SK-N-DZ (cell line): ENCODE measurements at places on chromosomes 12 and 14.
A peak's percentile ranks its signal among the peaks of the same experiment; 100 is the strongest.

- DNase-seq, result no peak
These were observed 16.4 kb upstream of the PLEKHH1 start for GRCh38 chr14:67516676-67517075.

GRCh38 chr12:4833524-4833923 lies 76.2 kb upstream of the KCNA1 start:
- DNase-seq, result no peak

DNA sequence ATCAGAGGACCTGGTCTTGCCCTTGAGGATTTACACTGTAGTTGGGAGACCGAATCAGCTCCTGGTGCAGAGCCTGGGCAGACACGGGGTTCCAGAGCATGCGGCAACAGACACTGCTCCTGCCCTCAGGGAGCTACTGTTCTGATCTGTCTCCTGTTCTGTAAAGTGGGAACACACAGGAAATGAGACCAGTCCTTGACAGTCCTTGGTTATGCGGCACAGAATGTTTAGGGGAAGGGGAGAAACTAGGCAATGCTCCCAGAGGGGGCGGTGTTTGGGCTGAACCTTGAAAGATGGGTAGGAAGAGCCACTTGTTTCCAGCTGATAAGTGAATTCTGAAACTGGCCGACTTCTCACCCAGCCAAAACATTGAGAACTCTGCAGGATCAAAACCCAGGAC lies 132.4 kb downstream of the ZFP36L1 start:
- no peak for DNase-seq

- no peak for DNase-seq
These were observed 39.1 kb downstream of the RNFT2 start for GRCh38 chr12:116777245-116777644.

DNA sequence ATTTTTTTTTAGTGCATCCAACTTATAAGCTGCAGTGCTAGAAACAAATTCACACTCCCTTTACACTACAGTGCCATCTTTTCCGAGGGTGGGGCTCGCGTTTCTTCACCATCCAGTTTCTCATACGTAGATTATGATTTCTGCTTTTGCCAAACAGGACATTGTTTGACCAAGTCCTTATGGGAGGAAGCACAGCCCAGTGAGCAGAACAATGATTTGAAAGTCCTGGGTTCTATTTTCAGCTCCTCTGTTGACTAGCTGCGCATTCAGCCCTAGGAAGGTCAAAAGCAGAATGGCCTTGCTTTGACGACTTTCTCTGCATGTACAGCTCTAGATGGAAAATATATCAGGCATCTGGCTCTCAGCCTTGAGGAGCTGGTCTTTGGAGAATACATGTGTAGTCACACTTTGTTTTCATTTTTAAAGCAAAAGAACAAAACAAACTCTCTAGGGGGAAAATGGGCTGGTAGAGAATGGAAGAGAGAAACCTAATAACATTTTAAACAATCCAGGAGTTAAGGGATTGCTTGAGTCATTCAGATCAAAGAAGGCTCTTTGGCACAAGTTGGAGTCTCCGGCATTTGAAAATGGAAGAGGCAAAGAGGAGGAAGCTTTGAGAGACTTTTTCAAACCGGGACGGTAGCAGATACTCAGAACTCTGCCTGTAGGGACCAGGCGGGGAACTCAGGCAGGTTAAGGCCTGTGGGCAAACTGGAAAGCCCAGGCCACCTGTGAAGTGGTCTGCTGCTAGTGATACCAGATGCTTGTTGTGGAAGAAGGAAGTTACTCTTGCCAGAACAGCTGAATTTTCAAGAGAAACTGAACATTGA lies 257.3 kb upstream of the PLEKHG7 start:
- no peak for DNase-seq

DNA sequence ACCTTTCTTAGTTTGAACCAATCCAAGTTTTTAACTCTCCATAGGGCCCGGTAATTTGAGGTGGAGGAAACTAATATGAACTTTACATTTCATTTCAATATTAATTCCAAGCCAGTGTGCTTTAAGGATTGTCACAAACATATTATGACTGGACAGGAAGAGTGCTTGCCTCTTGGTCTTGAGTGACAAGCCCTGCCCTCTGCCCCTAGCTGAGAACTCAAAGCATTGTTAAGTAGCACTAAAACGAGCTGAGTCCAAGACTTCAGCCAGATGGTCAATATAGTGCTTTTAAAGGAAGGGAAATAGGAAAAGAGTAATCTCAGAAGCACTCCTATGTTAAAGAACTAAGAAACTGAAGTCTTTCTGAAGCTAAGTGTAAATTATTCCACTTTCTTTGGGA lies 17.1 kb downstream of the TRMT5 start:
- no peak for DNase-seq

- DNase-seq, result peak; percentile 19
These were observed 31.3 kb downstream of the FBXO34 start for GRCh38 chr14:55302367-55303124.

DNA sequence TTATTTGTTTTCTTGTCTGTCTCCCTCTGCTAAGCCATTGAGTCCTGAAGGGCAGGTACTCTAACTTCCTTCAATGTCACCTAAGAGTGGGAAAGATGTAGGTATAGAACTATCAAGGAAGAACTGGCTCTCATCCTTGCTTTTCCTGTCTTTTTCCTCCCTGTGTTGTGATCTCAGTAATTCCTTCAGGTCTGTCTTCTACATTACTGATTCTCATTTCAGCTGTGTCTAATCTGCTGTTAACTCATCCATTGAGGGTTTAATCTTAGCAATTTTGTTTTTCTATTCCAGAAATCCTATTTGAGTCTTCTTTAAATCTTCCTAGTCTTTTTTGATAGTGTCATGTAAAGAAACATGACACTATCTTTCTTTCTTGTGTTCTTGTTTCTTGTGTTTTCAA lies 124.5 kb upstream of the PLXNC1 start:
- DNase-seq, result no peak

DNA sequence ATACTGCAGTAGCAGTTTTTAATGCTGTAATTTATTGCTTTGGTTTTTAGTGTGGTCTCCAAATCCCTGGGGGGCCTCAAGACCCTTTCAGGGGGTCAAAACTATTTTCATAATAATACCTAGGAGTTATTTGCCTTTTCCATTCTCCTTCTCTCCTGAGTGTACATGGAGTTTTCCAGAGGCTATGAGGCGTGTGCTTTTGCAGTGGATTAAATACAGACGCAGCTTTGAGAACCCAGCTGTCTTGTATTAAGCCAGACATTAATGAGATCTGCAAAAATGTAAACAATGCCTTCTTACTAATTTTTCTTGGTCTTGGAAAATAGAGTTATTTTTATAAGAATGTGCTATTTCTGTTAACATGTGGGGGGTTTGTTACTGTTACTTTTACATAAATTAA lies 68.6 kb downstream of the SLC25A47 start:
- DNase-seq, result no peak

DNA sequence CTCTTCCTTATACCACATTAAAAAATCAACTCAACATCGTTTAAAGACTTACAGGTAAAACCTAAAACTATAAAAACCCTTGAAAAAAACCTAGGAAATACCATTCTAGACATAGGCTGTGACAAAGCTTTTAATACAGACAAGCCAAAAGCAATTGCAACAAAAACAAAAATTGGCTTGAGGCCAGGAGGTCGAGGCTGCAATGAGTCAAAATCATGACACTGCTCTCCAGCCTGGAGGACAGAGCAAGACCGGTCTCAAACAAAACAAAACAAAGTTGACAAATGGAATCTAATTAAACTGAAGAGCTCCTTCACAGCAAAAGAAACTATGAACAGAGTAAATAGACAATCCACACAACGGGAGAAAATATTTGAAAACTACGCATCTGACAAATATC lies 1057.8 kb downstream of the FSCB start:
- DNase-seq, result no peak

DNA sequence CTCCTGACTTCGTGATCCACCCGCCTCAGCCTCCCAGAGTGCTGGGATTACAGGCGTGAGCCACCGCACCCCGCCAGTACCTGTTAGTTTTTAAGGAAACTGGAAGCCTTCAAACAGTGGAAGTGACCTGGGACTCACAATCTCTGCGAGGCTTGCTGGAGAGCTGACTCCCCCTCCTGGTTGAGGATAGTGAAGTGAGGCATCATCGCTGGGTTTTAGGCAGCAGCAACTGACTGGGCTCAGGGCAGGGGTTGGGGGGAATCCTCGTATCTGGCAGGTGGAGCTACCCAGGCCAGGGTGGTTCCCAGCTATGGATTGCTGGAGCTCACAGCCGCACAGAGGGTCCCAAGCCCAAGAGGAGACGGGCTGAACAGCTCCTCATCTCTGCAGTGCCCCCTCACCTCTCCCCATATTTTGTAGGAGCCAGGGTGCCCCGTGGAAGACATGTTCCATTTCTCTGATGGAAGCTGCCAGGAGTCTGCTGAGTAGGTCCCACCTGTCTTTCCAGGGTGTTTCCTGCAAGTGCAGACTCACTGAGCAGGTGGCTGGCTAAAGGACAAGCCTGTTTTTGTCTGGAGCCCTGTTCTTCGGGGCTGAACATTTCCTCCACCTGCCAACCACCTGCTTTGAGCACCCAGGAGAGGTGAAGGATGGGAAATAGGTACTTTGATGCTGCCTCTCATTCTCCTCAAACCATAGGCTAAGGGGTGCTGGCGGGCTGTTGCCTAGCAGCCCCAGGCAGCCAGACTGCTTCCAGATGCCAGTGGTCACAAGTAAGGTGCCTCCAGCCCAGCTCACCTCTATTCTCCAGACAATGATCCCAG lies 3.1 kb downstream of the AVIL start:
- DNase-seq, result no peak

DNA sequence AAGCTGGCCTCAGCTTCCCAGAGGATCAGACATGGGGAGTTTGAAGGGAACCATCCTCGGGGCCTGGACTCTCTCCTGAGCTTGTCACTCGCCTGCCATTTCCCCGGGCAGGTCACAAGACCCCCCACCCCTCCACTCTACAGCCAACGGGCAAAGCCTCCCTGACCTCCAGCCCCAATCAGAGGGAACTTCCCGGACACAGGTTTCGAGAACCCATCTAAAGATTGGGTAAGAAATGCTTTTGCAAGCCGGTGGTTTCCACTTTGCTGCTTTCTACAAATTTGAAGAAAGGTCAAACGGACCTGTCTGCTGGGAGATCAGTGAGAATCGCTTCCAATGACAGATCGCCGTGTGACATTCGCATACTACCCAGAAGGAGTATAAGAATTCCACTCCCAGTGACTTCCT lies 89.6 kb downstream of the SCARB1 start:
- DNase-seq, result peak; percentile 56
